Left hindlimb (tissue), 1 donor: ENCODE measurements at places on chromosomes 13 and 19.
A peak's percentile ranks its signal among the peaks of the same experiment; 100 is the strongest.

DNA sequence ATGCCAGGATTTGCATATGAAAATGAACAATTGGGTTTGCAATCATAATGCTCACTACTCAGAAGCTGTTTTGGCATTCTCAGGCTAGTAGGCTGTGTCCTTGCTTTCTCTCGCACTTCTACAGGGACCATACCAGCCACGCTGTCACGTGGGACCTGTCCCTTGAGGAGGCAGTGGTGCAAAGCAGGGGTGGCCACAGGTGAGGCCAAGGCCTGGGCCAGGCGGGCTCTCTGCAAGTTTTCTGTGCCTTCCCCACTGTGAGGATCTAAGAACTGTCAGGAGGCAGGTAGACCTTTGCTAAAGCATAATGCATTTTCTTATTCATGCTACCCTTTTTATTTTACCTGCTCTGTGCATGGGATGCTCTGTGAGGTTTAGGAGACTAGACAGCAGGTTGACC, 89.4 kb upstream of the IRS2 start:
- no peak for DNase-seq

DNA sequence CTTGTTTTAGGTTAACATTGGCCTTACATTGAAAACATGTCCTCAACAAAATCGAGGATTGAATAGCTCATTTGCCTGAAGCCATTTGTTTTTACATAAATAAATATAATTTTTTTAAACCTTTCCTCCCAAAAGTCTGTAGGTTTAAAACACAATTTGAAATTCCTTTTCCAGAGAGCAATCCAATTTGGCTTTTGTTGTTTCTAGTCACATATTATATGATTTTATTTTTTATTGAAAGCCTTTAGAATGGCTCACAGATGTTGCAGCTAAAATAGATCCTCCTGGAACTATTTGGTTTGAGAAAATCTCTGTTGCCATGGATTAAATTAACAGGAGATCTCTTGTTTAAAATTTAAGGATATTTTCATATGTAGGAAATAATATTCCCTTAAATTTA, 512.6 kb downstream of the KLF5 start:
- DNase-seq = no peak

DNA sequence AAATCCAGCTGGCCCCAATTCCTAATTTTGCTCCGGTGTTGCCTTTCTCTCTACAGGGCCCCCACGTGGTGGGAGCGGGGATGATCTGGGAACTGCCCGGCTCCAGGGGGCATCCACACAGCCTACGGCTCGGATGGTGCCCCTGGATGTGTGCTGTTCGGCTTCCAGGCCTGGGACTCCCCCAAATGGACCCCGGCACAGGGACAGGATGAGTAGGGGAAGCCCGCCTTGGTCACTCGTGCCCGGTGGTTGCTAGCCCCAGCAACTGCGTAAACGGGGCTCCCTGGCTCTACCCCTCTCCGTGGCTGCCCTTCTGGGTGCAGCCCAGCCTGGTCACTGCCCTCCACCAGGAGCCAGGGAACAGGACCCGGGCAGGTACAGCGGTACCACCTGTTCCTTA, 111.5 kb downstream of the TEX26 start:
- DNase-seq = no peak

DNA sequence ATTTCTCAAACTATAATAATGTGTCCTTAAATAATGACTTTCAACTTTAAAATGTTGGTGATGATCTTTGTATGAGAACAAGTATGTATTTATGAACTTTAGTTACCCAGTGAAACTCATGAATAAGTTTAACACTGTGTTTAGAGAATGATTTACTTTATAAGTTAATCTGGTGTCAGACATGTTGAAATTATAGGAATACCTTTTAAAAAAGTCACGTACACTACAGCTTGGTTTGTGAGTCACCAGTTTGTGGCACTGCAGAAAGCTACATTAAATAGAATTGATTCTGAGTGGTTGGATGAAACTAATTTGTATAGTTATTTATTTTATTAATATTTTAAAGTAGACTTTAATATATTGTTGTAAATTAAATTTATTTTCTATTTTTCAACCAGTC, 1366.2 kb upstream of the PCDH20 start:
- no peak for DNase-seq

DNA sequence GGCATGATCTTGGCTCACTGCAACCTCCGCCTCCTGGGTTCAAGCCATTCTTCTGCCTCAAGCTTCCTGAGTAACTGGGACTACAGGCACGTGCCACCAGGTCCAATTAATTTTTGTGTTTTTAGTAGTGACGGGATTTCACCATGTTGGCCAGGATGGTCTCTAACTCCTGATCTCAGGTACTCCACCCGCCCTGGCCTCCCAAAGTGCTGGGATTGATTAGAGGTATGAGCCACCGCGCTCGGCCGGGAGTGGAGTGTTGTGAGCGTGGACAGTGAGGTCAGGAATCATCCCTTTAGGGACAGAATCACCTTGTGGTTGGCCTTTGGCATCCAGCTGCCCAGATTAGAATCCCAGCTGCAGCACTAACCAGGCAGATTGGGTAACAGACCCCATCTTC, 10.3 kb downstream of the RRAS start:
- DNase-seq = no peak

- no peak for DNase-seq
Observed at GRCh38 chr13:68174893-68175292, 944.8 kb upstream of the PCDH9 start.

DNA sequence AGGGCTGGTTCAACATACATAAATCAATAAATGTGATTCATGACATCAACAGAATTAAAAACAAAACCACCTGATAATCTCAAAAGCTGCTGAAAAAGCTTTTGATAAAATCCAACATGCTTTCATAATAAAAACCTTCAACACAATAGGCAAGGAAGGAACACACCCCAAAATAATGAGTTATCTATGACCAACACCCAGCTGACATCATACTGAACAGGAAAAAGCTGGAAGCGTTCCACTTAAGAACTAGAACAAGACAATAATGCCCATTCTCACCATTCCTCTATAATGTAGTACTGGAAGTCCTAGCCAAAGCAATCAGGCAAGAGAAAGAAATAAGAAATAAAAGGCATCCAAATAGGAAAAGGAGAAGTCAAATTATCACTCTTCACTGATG, 116.2 kb upstream of the FREM2 start:
- DNase-seq = no peak

DNA sequence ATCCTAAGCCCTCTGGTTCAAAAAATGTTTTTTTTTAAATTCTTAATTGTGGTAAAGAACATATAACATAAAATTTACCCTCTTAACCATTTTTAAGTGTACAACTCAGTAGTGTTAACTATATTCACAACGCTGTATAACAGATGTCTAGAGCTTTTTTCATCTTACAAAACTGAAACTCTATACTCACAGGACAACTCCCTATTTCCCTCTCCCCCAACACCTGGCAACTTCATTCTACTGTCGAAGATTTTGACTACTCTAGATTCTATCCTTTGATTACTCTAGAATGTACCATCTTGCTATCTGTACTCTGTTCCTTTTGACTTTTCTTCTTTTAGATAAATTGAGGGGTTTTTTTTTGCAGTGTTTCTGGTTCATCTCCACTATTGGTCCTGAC, 200.4 kb downstream of the KLF12 start:
- DNase-seq = no peak

DNA sequence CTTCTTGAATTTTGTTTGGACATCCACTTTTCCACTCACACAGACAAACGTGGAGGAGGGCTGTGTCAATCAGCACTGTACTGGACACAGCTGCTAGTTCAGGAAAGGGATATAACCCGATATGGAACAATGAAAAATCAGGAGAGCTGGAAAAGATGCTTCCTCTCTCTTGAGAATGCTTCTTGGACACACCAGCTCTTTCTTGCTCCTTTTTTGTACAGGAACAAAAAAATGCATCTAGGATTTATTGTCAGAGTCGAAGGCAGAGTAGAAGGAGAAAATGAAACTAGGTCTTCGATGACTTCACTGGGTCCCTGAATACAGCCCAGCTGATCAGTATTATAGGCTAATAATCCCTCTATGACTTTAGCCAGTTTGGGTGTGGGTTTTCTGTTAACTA, 62.2 kb downstream of the PEG3 start:
- no peak for DNase-seq

- no peak for DNase-seq
Observed at GRCh38 chr19:7992575-7992974, 12.9 kb downstream of the ELAVL1 start.

DNA sequence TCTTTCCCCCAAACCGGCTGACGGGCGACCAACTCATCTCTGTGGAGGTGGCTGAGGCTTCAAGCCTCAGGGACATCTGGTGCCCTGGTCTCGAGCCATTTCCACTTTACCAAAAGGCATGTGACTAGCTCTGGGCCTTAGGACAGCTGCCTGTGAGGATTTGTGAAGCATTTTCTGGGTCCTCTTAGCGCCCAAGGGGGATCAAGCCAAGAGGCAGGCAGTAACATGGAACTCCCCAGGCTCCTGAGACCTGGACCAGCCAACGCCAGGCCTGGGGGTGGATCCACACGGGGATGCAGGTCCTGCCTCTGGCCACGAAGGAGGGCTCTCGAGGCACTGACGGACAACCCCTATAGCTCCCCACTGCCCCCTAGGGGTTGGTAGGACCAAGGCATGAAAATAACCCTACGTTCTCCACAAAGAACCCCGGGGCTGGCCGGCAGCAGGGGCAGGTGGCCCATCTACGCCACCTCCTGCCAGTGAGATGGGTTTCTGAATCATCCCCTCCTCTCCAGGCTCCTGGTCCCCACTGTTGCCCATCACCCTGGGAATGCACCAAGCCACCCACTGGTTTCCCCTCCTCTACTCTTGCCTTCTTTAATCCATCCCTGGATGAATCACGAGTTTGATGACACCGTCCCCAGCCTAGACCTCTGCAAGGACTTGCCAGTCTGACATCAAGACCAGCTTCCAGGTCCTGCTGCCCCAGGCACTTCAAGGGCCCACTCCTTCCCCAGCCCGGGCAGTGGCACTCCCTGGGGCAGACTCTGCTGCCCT, 7.0 kb upstream of the MYDGF start:
- DNase-seq = no peak

- DNase-seq = no peak
Observed at GRCh38 chr13:50707628-50708027, 135.9 kb downstream of the DLEU7 start.

DNA sequence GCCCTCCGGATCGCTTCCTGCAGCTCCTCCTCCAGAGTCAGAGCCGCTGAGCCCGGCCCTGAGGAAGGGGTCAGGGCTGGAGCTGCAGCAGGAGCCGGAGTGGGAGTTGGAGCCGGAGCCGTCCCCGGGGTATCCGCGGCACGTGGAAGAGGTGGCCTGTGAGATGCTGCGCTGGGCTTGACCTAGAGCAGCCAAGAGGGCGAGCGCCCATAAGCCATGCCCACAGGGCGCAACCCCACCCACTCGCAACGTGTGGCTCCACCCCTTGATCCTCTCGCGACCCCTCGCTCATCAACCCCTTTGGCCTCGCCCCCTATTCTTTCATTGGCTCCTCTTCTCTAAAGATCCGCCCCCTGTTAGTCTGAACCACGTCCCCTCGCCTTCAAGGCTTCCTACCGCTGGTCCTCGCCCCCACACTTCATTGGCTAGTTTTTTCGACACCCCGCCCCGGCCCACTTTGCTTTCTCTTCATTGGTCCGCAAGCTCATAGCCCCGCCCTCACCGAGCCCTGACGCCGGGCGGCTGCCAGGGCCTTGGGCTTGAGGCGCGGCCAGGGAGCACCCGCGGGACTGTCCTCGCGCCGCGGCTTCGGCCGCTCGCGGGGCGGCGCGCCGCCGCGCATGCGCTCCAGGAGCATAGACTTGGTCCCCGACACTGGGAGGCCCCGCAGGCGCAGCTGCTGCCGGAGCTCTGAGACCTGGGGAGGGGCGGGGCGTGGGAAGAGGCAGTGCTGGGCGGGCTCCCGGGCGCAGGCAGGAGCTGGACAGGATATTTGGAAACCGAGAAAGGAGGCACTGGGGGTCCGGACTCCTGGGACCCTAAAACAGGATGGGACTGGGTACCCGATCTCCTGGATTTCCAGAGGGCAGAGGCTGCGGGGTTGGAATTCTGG, 5.4 kb downstream of the MAMSTR start:
- DNase-seq = peak; percentile 100

- DNase-seq = no peak
Observed at GRCh38 chr13:66623129-66623820, 606.9 kb downstream of the PCDH9 start.

DNA sequence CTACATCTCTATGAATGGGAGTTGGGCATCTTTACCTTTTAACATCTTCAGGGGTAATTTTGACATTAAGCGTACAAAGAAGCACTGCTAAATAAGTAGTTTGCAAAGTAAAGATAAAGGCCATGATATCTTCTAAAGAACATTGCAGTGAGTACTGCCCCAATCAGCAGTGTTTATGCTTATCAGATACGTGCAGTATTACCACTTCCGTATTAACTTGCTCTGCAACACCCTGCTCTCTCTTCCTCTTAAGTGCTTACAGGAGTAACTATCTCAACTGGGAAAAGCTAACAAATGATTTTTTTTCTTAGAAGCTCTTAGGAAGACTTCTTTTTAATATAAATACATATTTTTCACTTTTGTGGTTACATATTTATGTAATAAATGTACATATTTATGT, 793.7 kb upstream of the SLC10A2 start:
- no peak for DNase-seq

DNA sequence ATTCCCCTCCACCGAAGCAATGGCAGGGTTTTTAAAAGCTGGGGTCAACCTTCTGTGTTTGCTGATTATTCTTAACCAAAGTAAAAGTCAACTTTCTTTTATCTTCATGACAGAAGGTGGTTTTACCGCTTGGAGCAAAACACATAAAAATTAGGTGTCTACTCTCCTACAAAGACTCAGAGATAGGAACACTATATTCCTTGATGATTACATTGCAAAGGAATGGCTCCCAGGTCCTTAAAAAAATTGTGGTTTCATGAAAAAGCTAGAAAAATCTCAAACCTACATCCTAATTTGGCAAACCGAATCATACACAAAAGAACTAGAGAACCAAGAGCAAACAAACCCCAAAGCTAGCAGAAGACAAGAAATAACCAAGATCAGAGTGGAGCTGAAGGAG, 760.4 kb upstream of the PCDH20 start:
- DNase-seq = no peak

GRCh38 chr19:4969772-4970531, 1.0 kb downstream of the KDM4B start:
- peak; percentile 42 for DNase-seq

GRCh38 chr13:58573743-58574142, 942.2 kb downstream of the PCDH17 start:
- no peak for DNase-seq

- no peak for DNase-seq
Observed at GRCh38 chr19:17832443-17833208, 11.3 kb upstream of the INSL3 start.

GRCh38 chr19:54638683-54639082, 8.4 kb downstream of the LILRB1 start:
- DNase-seq = no peak

GRCh38 chr19:48203222-48203793, 32.8 kb downstream of the ZSWIM9 start:
- no peak for DNase-seq

- DNase-seq = no peak
Observed at GRCh38 chr19:45187421-45188100, 9.0 kb downstream of the BLOC1S3 start.

GRCh38 chr13:48429886-48430285, 17.0 kb upstream of the LPAR6 start:
- no peak for DNase-seq
